ENCODE measurements at places on chromosomes 4 and X. TPM values are rescaled to one million over a fixed set of nuclear protein-coding genes. Genes with fewer than 3 reads are reported as not detected.
A peak's percentile ranks its signal among the peaks of the same experiment; 100 is the strongest.

DNA sequence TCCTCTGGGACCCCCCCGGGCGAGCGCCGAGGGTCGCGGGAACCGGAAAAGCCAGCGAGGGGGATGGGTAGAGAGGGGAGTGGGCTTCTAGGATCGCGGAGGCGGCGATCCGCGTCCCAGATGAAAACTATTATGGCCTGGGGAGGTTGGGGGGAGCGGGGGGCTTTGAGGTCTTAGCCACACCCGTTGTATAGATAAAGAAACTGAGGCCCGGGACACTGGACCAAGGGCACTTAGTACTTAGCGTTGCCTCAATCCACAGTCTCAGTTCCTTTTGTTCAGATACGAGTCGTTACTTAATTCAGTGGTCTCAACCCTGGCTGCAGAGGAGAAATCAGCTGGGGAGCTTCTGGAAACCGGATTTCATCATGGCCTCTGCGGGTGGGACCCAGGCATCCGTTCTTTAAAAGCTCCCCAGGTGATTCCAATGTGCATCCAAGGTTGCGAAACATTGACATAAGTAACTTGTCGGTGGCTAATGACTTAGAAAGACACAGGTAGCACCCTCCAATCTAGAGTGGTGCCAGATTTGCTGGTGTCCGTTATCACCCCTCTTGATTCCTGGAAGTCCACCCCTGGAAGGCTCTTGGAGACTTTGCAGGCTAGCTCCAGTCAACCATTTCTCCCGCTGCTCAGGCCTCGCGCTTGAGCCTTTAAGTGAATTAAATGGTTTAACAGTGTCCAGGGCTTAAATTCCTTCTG is 90.7 kb downstream of the GEMIN8 start:
- H3K27ac ChIP-seq, result no peak overlapping the region
- no peaks in the 10 kb centered on the region for H3K4me1 ChIP-seq
- H3K27me3 ChIP-seq, result peaks cover 46% of the 10 kb centered on the region
- no peaks in the 10 kb centered on the region for H3K36me3 ChIP-seq
- no peak overlapping the region for H3K4me3 ChIP-seq

- no peak for DNase-seq
- H3K36me3 ChIP-seq, result no peaks in the 10 kb centered on the region
- no peak overlapping the region for H3K4me3 ChIP-seq
- H3K4me1 ChIP-seq, result no peaks in the 10 kb centered on the region
- H3K27me3 ChIP-seq, result peaks cover 30% of the 10 kb centered on the region
Measured at GRCh38 chr4:159446266-159446976, 343.5 kb downstream of the RAPGEF2 start.

GRCh38 chrX:155263854-155264628 is at the start of gene RAB39B:
RAB39B (minus strand) TSS chrX:155264491; CDS start chrX:155264288, 203 bp downstream.
- no peaks in the 10 kb centered on the region for H3K27me3 ChIP-seq
- DNase-seq, result peak; percentile 85
- peaks cover 18% of the 10 kb centered on the region for H3K4me1 ChIP-seq
- peaks cover 11% of the 10 kb centered on the region for H3K36me3 ChIP-seq

- peaks cover 14% of the 10 kb centered on the region for H3K4me1 ChIP-seq
- H3K36me3 ChIP-seq, result peaks cover 3% of the 10 kb centered on the region
- peak; percentile 49 for DNase-seq
Measured at GRCh38 chrX:154409222-154409871, at the start of gene DNASE1L1. DNASE1L1 (minus strand) TSS chrX:154409254; CDS start chrX:154405568, 3,686 bp downstream.

- no peak for DNase-seq
- no peaks in the 10 kb centered on the region for H3K4me1 ChIP-seq
- H3K27me3 ChIP-seq, result no peaks in the 10 kb centered on the region
- no peak overlapping the region for H3K27ac ChIP-seq
Measured at GRCh38 chr4:158411269-158411668, 110.4 kb upstream of the RXFP1 start.

DNA sequence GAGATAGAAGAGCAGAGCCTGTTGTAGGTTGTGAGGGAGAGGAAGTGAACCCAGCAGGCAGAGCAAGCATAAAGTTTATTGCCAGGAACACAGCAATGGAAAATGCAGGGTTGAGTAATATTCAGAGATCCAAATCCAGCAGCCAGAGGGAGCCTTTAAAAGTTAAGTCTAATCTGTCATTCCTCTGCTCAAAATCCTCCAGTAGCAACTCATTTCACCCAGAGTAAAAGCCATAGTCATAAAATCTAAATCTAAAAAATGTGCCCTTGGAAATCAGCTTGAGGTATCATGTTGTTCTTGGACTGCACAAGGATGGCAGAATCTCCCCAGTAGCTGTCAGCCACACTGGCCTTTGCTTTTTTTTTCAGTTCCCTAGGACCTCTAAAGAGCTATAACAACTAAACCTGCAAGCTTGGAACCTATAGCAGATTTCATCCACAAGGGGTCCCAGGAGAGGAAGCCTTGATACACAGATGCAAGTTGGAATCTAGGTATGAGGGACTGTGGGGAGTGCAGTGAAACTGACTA is 62.9 kb upstream of the FRAS1 start:
- H3K27me3 ChIP-seq, result peaks cover 35% of the 10 kb centered on the region
- H3K27ac ChIP-seq, result no peak overlapping the region
- H3K36me3 ChIP-seq, result no peaks in the 10 kb centered on the region
- DNase-seq, result no peak
- H3K4me3 ChIP-seq, result no peak overlapping the region

DNA sequence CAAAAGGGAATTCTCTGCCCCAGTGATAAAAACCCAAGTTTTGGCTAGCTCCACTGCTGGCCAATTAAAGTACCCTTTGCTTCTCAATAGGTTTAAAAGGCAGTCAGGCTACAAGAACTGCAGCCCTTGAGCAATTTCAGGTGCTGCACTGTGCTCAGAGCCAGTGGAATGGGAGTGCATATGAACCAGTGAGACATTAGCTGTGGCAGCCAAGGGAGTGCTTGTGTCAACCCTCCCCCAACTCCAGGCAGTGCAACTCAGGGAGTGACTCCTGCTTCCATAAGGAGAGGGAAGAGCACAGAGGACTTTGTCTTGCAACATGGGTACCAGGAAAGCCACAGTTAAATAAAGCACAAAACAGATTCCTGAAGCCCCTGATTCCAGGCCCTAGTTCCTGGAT is 61.6 kb upstream of the VAMP7 start:
- H3K27me3 ChIP-seq, result peaks cover 18% of the 10 kb centered on the region
- H3K4me1 ChIP-seq, result peaks cover 2% of the 10 kb centered on the region
- H3K27ac ChIP-seq, result no peak overlapping the region
- DNase-seq, result no peak
- H3K36me3 ChIP-seq, result peaks cover 1% of the 10 kb centered on the region

- H3K27ac ChIP-seq, result no peak overlapping the region
- H3K4me1 ChIP-seq, result no peaks in the 10 kb centered on the region
Measured at GRCh38 chr4:531076-531475, 32.1 kb downstream of the PIGG start.

- H3K4me1 ChIP-seq, result no peaks in the 10 kb centered on the region
- no peaks in the 10 kb centered on the region for H3K27me3 ChIP-seq
- no peak for DNase-seq
- H3K36me3 ChIP-seq, result peaks cover 11% of the 10 kb centered on the region
Measured at GRCh38 chr4:139403462-139403861, 50.5 kb upstream of the RAB33B start.

DNA sequence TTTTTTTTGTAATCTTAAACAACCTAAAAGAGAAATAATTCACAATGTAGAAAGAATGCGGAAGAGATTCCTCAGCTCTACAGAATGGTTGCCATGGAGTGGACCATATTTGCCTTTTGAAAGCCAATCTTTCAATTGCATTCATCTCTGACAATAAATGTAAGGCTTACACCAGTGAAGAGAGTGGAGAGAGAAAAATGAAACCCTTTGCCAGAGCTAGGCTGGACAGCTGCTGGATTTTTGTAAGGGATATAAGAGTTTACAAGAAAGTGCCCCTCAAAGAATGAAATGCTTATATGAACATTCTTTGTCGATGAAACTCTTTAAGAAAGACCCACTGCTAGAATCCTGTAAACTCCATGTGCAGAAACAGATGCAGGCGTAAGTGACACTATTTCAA is 66.0 kb upstream of the FAT1 start:
- H3K4me1 ChIP-seq, result no peaks in the 10 kb centered on the region
- H3K4me3 ChIP-seq, result no peak overlapping the region
- H3K27ac ChIP-seq, result no peak overlapping the region
- no peaks in the 10 kb centered on the region for H3K36me3 ChIP-seq
- no peak for DNase-seq

- H3K36me3 ChIP-seq, result peaks cover 8% of the 10 kb centered on the region
- no peak for DNase-seq
- H3K4me3 ChIP-seq, result no peak overlapping the region
Measured at GRCh38 chr4:123265443-123265842, 131.2 kb upstream of the SPRY1 start.

DNA sequence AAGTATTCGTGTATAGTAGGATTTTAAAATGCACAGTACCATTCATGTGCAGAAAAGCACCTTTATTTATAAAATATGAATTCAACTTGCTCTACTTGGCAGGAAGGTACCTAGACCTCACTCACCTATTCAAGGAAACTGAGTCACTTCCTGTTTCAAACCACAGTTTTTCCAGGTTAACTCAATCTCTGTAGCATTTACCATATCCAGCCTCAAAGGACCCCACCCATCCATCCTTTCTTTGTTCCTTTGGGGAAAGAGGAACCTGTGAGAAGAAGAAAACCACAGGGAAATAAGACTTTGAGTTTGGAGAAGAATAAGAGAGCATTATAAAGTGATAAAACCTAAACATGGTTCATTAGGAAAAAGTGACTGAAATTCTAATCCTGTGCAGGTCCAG is 250.7 kb downstream of the CBR4 start:
- DNase-seq, result no peak
- H3K4me3 ChIP-seq, result no peak overlapping the region
- H3K27ac ChIP-seq, result no peak overlapping the region

- H3K27ac ChIP-seq, result no peak overlapping the region
- no peaks in the 10 kb centered on the region for H3K27me3 ChIP-seq
- H3K4me3 ChIP-seq, result no peak overlapping the region
- H3K36me3 ChIP-seq, result no peaks in the 10 kb centered on the region
- DNase-seq, result no peak
- no peaks in the 10 kb centered on the region for H3K4me1 ChIP-seq
Measured at GRCh38 chr4:27357283-27357682, 496.6 kb downstream of the STIM2 start.

DNA sequence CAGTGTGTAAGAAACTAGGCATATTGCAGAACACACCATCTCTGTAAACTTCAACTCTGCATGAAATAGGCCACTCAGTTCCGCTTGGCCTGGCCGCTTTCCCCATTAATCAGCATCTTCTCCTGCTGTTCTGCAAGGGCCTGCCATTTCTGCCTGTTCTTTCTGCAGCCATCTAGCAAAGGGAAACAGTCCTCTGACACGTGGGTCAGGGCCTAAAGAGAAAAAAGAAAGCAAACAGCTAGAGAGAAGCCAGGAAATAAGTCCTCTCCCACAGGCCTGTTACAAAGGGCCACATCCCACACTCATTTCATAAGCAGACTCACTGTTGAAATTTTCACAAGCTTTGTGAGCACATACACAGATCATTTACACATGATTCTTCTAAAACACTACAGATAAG is 130.1 kb downstream of the PDE5A start:
- no peaks in the 10 kb centered on the region for H3K27me3 ChIP-seq
- peak overlapping the region; percentile 50 for H3K27ac ChIP-seq
- no peak for DNase-seq
- no peak overlapping the region for H3K4me3 ChIP-seq

- peaks cover 5% of the 10 kb centered on the region for H3K4me1 ChIP-seq
- H3K27ac ChIP-seq, result no peak overlapping the region
- no peak for DNase-seq
- H3K4me3 ChIP-seq, result no peak overlapping the region
Measured at GRCh38 chr4:146469022-146469421, 52.7 kb downstream of the SLC10A7 start.

GRCh38 chrX:133794126-133794525 is 191.3 kb downstream of the GPC3 start:
- H3K4me3 ChIP-seq, result no peak overlapping the region
- H3K36me3 ChIP-seq, result no peaks in the 10 kb centered on the region
- peaks cover 2% of the 10 kb centered on the region for H3K27me3 ChIP-seq
- no peak overlapping the region for H3K27ac ChIP-seq
- no peaks in the 10 kb centered on the region for H3K4me1 ChIP-seq

DNA sequence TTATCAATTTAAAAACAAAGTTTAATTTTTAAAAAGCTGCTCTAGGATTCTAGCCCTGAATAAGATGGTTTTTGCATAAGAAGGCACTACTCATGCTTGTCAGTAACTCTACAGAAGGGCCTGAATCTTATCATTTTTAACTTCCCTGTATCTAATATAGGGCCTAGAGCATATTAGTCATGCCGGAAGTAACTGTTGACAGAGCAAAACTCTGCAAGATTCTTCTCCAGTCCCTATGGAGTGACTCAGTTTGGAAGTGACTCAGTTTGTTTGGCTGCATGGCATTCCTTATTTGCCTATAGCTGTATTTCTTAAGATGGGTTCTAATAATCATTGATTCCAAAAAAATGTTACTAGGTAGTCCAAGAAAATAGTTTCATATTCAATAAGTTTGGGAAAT is 431.8 kb upstream of the HTR2C start:
- no peaks in the 10 kb centered on the region for H3K4me1 ChIP-seq
- H3K4me3 ChIP-seq, result no peak overlapping the region

DNA sequence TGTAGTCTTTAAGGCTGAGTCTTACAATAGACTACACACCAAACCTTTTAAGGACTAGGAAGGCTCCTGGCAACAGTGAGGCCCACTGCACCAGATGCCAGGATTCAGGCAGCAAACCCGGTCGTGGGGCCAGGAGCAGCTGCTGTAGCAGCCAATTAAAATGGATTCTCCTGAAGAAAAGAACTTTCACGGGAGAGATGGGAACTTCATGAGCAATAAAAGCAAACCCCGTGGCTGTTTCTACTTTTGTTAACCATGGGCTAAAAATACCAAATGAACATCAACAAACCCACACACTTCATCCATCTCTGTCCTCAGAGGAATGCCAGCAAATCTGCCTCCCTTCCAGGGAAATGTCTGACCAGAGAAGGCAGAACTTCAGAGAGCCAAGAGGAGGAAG is 101.4 kb downstream of the BTC start:
- peaks cover 5% of the 10 kb centered on the region for H3K27me3 ChIP-seq
- no peaks in the 10 kb centered on the region for H3K36me3 ChIP-seq
- no peak overlapping the region for H3K4me3 ChIP-seq
- DNase-seq, result no peak
- no peaks in the 10 kb centered on the region for H3K4me1 ChIP-seq

DNA sequence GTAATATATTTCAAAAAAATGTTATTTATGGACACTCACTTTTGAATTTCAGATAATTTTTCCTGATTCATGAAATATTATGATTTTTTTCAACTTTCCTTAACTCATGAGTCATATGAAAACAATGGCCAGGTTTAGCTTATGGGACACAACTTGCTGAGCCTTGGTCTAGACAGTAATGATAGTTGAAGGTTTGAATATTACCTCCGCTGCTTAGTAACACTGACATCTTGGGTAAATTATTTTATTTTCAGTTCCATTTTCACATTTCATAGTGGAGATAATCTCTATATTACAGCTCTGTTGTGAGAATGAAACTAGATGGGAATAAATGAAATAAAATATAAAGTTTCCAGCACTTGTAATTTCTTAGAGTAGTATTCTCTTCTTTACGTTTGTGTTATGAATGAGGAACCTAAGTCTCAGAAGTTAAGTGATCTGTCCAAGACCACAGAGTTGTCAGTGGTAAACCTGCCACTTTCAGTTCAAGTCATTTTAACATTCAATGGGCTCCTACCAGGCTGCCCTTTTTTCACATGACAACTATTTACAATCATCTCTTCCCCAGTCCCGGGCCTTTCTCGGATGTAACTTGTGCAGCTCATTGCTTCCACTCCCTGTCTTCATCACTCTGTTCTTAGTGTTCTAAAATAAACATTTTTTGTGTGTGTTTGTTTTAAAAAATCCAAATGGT is 46.8 kb upstream of the GC start:
- no peaks in the 10 kb centered on the region for H3K36me3 ChIP-seq
- no peak overlapping the region for H3K4me3 ChIP-seq
- no peaks in the 10 kb centered on the region for H3K4me1 ChIP-seq
- DNase-seq, result no peak
- H3K27me3 ChIP-seq, result no peaks in the 10 kb centered on the region
- no peak overlapping the region for H3K27ac ChIP-seq

CLCN4 gene
- 0.16 TPM for total RNA-seq

SPANXD gene
- not detected for total RNA-seq

TRMT10A gene
- total RNA-seq, result 8.6 TPM

C4orf54 gene
- not detected for total RNA-seq

Measured in activated CD8-positive, alpha-beta memory T cell treated with anti-CD3 and anti-CD28 coated beads, Interleukin-2, amount 10 ng/mL, durations not matched to agents 7 days and 5 days (primary cell).